ENCODE measurements at places on chromosomes 1 and 21.

- DNase-seq: no peak
Measured at GRCh38 chr1:114314098-114314497, 160.4 kb upstream of the SYT6 start.

DNA sequence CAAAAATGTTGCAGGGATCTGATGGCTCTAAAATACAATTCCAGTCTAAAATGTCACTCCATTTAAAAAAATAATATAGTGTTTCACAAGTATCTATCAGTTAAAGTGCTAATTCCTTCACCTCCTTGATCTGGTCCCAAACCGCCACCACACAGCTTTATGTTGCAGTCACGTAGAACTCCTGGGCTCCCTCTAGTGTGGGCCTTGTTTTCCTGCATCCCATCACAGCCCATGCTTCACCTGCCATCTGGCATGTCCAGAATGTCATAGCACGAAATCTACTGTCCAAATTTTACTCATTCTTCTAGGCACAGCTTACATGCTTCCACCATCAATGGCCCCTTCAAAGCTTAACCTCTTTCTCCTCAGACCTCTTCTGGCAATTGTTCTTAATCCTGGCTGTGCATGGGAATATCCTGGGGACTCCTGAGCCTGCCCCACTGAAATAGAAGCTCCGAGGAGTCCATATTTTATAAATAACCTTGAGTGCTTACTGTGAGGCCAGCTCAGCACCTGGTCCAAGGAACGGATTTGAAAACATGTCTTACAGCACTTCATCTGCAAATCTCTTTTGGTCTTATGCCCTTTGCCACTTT lies 15.5 kb downstream of the FYB2 start:
- no peak for DNase-seq

- no peak for DNase-seq
Measured at GRCh38 chr1:21940492-21940891, 3.4 kb upstream of the HSPG2 start.

- no peak for DNase-seq
Measured at GRCh38 chr1:201218409-201218808, 27.8 kb downstream of the IGFN1 start.

- DNase-seq: no peak
Measured at GRCh38 chr1:52707927-52708655, 9.9 kb upstream of the COA7 start.
